ENCODE measurements at places on chromosomes 11 and 22. TPM values are rescaled to one million over a fixed set of nuclear protein-coding genes. Genes with fewer than 3 reads are reported as not detected.
A peak's percentile ranks its signal among the peaks of the same experiment; 100 is the strongest.

Gene PGA5
- not detected for total RNA-seq

Gene PRSS23
- 0.65 TPM for total RNA-seq

Gene ASPHD2
- 18.1 TPM for total RNA-seq

Gene GSC2
- not detected for total RNA-seq

Gene STIM1
- 129 TPM for total RNA-seq

Gene CSF2RB
- total RNA-seq = 3.8 TPM

Gene CAT
- total RNA-seq = 36.0 TPM

Gene CARD18
- not detected for total RNA-seq

Gene ENTHD1
- 0.46 TPM for total RNA-seq

Gene SCUBE1
- 0.14 TPM for total RNA-seq

Gene RRM1
- 189 TPM for total RNA-seq

Gene GSTT2B
- total RNA-seq = not detected

Gene GPR83
- 0.12 TPM for total RNA-seq

Gene CD151
- total RNA-seq = 42.2 TPM

DNA sequence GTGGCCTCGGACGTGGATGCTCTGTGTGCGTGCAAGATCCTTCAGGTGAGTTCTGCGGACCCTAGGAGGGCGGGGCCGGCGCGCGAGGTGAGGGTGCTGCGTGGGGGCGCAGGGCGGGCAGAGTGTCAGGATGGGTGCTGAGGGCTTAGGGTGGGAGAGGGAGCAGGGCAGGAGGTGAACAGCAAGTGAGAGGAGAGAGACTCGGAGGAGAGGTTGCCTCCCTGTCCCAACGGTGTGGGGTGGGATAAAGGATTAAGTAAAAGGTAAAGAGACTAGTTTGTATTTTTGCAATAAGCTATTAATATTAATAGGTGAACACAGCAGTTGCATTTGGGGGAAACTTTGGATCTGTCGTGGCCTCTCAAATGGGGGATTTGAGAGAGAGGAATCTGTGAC lies 451 bp downstream of the CDC45 start:
- no peak for DNase-seq

- peak; percentile 40 for DNase-seq
Observed at GRCh38 chr11:57566905-57567514, 462 bp downstream of the UBE2L6 start.

GRCh38 chr11:85918910-85919794 lies 64.0 kb downstream of the CCDC83 start:
- no peak for DNase-seq

- DNase-seq = no peak
Observed at GRCh38 chr11:119640541-119640940, 88.5 kb downstream of the NECTIN1 start.

- DNase-seq = no peak
Observed at GRCh38 chr22:36304429-36304828, 51.5 kb downstream of the APOL1 start.

GRCh38 chr11:49377978-49378377 lies 169.6 kb upstream of the FOLH1 start:
- no peak for DNase-seq

- no peak for DNase-seq
Observed at GRCh38 chr11:58003591-58003990, 20.1 kb upstream of the OR9Q1 start.

- DNase-seq = no peak
Observed at GRCh38 chr11:60592601-60593000, 77.4 kb downstream of the MS4A13 start.

- peak; percentile 3 for DNase-seq
Observed at GRCh38 chr11:291281-292210, 2.6 kb downstream of the PGGHG start.

- peak; percentile 4 for DNase-seq
Observed at GRCh38 chr11:121035780-121036179, 11.9 kb downstream of the TBCEL start.

DNA sequence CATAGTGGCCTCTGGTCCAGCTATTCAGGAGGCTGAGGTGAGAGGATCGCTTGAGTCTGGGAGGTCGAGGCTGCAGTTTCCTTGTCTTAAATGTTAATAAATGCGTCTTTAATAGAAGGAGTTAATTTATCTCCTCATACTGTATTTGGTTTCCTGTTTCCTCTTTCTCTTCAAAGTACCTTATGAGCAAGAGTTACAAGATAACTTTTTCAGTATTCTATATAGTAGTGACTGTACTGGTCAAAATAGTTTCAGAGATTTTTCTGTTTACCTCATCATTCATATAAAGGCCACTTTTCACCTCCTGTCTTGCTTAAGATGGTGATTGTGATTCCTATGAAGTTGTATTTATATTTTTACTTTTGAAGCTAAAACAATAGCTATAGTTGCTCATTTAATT lies 50.9 kb downstream of the MCAM start:
- DNase-seq = no peak

GRCh38 chr22:27407369-27407985 lies 394.1 kb downstream of the MN1 start:
- no peak for DNase-seq

GRCh38 chr11:47495856-47496217 lies 46.9 kb upstream of the RAPSN start:
- DNase-seq = no peak

DNA sequence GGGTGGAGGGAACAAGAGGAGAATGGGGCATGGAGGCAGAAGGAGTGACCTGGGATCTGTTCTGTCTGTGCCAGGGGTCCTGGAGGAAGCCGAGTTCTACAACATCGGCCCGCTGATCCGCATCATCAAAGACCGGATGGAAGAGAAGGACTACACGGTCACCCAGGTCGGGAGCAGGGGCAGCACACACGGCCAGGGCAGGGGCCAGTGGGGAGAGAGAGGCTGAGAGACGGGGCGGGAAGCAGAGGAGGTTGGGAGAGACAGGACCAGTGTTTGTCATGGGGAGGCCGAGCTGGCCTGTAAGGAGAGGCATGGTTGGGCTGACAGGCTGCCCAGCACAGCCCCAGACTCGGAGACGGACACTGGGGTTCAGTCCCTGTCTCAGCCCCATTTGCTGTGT lies 4.7 kb downstream of the KCTD17 start:
- DNase-seq = no peak

DNA sequence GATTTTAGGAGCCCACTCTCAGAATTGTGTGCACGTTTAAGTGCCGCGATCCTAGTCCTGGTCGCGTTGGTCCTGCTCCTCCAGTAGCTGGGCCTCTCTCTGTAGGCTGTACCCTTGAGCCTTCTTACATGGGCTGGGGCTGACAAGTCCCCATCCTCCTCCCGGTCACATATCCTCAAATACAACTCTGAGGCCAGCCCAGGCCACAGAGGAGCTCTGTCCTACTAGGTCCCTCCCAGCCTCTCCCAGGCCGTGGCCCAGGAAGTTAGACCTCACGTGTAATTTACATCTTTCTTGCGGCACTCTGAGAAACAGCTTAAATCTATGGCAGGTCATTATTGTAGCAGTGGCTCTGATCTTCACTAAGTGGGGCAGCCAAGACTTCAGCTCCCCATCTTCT lies 207.2 kb upstream of the TBCEL start:
- DNase-seq = no peak

DNA sequence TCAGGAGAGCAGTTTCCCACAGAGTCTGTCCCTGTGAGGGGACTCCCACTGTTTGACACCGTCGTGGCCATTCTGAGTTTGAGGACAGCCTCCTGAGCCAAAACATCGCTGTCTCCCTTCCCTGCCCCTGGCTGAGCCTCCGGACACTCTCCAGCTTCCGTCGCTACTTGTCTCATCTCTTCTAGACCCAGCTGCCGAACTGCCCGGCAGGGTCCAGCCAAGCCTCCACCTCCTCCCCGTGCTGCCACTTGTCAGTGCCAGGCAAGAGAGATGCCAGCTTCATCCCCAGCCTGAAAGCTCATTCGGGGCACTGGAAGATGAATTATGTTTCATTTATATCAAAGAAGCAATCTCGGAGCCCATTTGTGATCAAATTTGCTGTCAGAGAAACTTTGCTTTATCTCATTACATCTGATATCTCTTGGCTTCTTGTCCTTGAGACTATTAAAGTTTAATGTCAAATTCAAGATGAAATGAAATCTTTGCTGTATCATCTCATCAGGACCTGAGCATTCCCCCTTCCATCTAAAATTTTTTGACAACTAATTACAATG lies 283.9 kb downstream of the BUD13 start:
- DNase-seq = no peak

GRCh38 chr11:86197448-86197847 lies 47.1 kb upstream of the EED start:
- no peak for DNase-seq

DNA sequence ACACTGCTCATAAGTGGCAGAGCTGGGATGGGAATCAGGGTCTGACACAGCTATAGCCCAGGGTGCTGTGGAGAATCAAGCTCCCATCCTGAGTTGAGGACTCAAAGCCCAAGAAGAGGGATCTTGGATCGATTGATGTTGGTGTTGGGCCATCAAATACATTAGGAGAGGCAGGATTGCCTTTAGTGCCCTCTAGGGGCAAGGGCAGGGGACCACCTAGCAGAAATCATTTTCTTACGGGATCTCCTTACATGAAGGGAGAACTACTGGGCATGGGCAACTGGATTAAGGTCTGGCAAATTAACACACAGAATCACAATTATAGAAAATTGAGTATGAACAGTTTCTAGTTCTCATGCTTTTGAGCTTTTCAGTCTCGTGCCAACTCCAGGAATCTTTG lies 24.9 kb upstream of the EMSY start:
- peak; percentile 26 for DNase-seq

GRCh38 chr11:82720267-82721065 lies 13.2 kb downstream of the FAM181B start:
- DNase-seq = no peak

DNA sequence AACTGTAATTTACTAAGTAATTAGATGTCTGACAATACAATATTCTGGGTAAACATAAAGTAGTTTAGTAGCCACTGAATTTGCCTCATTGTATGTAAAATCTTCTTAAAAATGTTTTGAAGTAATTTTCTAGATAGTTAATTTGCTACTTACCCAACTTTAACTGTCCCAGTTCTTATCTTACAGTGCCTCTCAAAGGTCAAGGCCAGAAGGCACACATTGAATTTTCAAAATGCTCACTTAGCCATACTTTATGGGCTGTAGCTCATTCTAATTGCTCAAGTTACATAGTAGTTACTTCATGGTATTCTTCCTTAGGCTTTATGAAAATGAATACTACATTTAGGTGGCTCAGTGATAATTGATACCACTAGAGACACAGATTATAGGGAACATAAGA lies 666.6 kb downstream of the CNTN5 start:
- no peak for DNase-seq

DNA sequence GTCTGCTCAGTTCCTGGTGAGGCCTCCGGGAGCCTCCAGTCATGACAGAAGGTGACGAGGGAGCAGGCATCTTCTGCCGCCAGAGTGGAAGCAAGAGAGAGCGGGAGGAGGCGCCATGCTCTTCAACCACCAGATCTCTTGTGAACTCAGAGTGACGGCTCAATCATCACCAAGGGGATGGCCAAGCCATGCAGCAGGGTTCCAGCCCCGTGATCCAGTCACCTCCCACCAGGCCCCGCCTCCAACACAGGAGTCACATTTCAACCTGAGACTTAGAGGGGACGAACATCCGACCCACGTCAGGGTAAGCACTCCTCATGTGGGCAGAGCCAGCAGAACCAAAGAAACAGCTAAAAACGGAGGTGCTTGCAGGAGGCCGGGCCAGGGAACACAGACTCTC lies 1470.5 kb downstream of the BRD1 start:
- DNase-seq = no peak

Measured in activated T-cell treated with anti-CD3 and anti-CD28 coated beads, Interleukin-2, amount 50 U/mL, for 72 hours (primary cell).